GF-D8 (cell line): ENCODE measurements at places on chromosomes 1 and 21.

- no peak for DNase-seq
Measured at GRCh38 chr1:162023547-162024501, at the start of gene OLFML2B. Gene OLFML2B (minus strand): TSS chr1:162023869. CDS start chr1:162023430, 439 bp downstream.

GRCh38 chr1:215376544-215377264 lies 190.4 kb upstream of the KCTD3 start:
- no peak for DNase-seq

DNA sequence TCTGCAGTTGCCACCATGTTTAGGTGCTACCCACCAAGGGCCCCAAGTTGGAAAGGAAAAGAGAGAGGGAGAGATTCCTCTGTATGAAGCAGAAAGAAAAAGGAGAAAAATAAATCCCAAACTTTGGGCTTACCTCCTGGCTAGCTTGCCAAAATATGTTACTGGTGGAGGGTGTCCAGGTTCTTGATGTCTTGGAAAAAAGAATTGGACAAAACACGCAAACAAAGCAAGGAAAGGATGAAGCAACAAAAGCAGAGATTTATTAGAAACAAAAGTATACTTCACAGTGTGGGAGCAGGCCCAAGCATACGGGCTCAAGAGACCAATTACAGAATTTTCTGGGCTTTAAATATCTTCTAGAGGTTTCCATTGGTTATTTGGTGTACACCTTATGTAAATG lies 204.5 kb upstream of the LRRC7 start:
- DNase-seq: no peak

DNA sequence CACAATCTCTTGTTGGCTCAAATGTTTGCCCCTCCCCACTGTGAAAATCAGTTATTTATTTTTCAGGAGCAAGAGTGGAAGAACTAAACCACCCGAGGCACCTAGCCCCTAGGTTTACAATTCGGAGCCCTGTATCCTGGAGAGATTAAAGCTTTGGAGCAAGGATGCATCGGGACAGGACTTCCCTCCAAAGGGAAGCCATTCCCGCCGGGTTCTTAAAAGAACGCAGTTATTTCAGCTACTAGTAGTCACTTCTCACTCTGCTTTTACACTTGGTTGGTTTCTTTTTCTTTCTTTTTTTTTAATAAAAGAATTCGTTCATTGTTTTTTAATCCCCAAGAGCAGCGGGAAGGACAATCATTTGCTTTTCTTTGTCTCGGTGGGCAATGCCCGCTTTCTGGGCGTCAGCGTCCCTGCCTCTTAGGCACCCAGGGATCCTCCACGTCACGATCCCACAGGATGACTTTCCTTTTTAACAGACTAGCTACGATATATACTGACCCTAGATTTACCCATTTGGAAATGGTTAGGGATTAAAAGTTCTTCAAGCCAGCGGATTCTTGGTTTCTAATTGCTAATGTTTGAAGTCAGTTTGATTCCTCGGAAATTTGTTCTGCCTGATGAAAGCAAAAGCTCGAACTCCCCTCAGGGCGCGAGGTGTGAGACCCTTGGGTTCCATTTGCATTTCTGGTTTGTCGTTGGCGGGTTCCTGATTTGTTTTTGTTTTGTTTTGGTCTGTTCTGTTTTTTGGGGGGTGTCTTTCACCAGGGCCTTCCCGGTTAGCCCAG lies 9.0 kb downstream of the TBX15 start:
- DNase-seq: no peak

DNA sequence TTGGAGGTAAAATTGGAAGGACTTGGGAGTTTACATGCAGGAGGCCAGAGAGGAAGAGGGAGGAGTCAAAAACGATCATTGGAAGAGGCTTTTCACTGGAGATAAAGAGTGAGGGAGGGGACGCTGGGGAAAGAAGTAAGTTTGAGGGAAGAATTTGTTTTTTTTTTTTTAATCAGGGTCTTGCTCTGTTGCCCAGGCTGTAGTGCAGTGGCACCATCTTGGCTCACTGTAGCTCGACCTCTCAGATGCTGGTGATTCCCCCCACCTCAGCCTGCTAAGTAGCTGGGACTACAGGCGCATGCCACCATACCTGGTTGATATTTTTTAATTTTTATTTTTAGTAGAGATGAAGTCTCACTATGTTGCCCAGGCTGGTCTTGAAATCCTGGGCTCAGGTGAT lies 1.2 kb upstream of the MROH7 start:
- DNase-seq: no peak

- no peak for DNase-seq
Measured at GRCh38 chr21:35382696-35383095, 333.6 kb upstream of the RUNX1 start.

GRCh38 chr1:101388904-101389546 lies 152.2 kb downstream of the S1PR1 start:
- no peak for DNase-seq
